Inflammatory macrophage treated with lipopolysaccharide for 1 hour (primary cell): ENCODE measurements at places on chromosomes 3 and 15.
A peak's percentile ranks its signal among the peaks of the same experiment; 100 is the strongest.

DNA sequence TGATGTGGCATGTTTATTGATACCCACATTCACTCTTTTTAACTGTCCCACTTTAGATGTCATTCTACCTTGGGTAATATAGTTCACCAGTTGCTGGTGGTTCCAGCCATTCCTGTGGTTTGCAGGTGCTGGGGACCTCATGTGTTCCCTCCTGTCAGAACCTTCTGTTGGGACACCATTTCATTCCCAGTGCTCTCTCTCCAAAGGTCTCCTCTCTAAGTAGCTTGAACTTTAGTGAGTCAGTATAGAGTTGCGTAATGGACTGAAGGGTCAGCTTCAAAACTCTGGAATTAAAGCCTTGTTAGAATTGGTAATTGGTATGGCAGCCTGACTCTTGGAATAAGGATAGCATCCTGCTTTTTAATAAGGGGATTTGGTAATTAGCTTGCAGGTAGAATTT is 108.5 kb downstream of the PLCL2 start:
- DNase-seq: no peak

- DNase-seq: no peak
Observed at GRCh38 chr15:26477044-26477443, 295.8 kb downstream of the GABRB3 start.

- DNase-seq: no peak
Observed at GRCh38 chr15:93345981-93346380, 257.0 kb upstream of the RGMA start.

DNA sequence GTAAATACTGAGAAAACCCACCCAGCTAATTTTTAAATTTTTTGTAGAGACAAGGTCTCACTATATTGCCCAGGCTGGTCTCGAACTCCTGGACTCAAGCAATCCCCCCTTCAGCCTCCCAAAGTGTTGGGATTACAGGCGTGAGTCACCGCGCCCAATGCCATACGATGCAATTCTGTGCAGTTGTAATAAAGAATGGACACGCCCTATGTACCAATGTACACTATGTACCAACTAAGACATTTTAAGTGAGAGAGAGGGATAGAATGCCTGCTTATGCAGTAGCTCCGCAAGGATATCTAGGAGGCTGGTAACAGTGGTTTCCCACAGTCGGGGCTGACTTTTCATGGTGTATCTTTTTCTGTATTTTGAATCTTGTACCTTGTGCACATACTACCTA is 14.6 kb downstream of the ZNF710 start:
- no peak for DNase-seq

GRCh38 chr15:72852273-72852672 is 68.7 kb upstream of the ADPGK start:
- no peak for DNase-seq

- no peak for DNase-seq
Observed at GRCh38 chr3:126100269-126100633, 16.3 kb upstream of the SLC41A3 start.

GRCh38 chr3:123054931-123055330 is 11.9 kb upstream of the PDIA5 start:
- DNase-seq: no peak

- DNase-seq: no peak
Observed at GRCh38 chr15:89543389-89543788, 31.9 kb upstream of the TICRR start.

DNA sequence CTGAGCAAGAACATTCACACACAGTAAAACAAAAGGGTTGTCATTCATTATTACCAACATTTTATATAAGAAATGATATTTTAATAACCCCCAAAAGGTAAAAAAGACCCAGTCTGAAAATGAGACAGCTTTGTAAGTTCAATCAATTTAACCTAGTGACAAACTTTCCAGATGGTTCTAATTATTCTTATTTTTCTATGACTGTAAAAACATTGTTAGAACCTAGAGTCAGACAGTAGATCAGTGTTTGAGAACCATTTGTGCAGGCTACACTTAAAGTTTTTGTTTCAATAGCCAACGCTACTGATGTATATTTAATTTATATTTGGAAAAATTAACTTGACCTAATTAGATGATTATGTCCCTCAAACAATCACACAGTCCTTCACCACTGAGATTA is 708.4 kb upstream of the CBLB start:
- DNase-seq: no peak

- peak; percentile 90 for DNase-seq
Observed at GRCh38 chr3:196055683-196056270, 26.1 kb downstream of the TFRC start.

- DNase-seq: no peak
Observed at GRCh38 chr3:189121092-189121491, 50.7 kb upstream of the TPRG1 start.

DNA sequence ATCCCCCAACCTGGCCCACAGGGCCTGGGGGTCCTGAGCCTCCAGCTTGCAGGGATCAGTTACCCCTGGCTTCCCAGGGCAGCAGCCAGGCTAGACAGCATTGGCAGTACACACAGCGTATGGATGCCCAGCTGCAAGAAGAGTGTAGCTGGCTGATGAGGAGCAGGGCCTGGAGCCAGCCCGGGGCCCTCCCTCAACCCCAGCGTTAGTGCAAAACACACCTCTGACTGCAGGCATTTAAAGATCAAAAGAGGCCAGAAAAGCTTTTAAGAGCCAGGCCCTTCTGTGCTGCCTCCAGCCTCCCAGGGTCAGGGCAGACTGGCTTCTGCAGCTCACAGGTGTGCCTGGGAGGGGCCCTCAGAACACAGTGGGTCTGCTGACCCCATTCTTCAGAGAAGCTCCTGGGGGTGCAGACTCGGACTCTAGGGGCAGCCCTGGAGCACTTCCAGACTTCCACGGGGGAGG is 110.6 kb downstream of the ETFA start:
- DNase-seq: no peak

DNA sequence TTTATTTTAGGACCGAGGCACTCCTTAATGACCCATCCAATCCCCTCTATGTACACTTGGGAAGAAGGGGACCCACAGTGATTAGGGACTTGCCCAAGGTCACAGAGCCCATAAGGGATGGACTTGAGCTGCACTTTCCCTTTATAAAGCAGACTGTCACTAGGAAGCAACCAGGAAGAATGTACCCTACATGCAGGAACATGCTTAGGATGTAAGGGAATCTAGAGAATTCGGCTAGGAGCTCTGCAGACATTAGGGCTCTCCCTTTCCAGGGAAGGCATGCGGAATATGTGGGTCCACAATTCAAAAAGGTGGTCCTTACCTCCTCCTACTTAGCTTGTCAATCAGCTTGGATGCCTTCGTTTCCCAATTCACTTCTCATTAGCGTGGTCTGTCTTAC is 78.7 kb downstream of the TMEM266 start:
- DNase-seq: no peak

DNA sequence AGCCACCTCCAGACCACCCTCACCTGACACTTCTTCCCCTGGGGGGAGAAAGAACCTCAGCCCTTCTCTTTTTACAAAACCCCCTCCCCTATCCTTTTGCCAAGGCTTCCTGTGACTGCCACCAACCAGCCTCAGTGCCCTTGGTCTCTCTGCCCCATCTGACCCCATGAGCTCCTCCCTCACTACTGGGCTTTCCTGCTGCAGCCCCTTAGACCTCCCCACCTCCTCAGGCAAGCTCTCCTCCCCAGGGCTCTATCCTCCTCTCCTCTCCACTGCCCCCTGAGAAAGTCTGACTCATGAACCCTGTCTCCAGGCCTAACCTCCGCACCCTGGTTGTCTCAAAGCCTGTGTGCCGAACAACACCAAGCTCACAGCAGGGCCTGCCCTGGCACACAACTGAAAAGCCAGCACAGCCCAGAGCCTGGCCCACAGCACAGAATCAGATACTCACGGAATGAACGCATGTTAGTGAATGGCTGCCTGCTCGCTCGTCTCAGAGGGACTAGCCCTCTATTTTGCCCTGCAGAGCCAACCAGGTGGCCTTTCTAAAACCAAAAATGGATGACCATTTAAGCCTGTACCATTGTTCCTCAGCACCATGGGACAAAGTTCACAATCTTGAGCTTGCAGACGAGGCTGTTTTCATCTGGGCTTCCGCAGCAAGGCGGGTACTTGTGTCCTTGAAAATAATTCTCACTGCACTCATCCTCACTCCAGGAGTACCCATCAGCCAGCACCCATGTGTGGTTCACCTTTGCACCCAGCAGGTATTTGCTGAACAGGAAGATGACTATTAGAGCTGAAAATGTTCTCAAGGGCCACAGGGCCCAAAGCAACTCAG is 1.7 kb downstream of the CHDH start:
- no peak for DNase-seq

- no peak for DNase-seq
Observed at GRCh38 chr3:172654470-172654869, 56.4 kb downstream of the NCEH1 start.

DNA sequence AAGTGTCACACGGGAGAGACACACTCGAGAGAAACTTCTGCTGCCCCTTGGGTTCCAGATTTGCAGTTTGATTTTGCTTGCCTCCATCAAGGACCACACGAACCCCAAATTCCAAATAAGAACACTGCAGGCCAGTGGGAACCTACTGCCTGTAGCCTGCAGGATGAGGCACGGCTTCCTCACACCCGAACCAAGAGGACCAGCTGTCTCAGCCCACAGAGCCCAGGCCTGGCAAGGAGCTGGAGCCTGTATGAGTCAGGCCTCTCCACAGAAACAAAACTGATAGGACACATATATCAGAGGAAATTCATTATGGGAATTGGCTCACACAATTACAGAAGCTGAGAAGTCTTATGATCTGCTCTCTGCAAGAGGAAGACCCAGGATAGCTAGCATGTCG is 188.1 kb upstream of the NSMCE3 start:
- DNase-seq: no peak

DNA sequence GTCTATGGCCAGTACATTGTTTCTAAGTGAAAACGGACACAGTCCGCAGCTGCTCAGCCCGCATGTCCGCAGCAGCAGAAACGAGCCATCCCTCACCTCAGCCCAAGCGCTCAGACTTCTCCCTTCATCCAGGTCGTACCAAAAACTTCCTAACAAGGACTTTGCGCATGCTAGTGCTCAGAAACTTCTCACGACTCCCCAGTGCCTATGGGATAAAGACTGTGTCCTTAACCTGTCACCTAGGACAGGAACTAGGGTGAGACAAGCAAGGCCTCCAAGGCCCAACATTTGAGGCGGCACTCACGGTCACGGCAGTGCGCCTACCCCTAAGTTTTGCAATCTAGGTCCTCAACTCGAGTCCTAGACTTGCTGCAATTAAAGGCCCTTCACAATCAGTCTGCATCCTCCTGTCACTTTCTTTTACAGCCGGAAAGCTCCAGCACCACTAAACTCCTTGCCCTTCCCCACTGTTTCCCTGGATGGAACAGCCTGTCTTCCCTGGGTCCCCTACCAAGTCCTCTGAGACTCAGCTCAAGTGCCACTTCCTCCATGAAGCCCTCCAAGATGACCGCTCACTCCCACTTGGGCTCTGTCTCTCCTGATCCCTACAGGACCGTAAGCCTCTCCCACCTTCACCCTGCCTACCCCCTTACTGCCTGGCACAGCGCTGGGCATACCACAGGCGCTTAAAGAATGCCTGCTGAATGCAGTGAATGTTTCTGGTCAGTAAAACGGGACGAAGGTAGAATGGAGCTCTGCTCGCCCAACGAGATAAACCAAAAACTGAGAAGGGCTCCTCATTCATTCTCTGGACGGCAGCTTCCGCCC is 1.2 kb downstream of the CLN6 start:
- peak; percentile 16 for DNase-seq

DNA sequence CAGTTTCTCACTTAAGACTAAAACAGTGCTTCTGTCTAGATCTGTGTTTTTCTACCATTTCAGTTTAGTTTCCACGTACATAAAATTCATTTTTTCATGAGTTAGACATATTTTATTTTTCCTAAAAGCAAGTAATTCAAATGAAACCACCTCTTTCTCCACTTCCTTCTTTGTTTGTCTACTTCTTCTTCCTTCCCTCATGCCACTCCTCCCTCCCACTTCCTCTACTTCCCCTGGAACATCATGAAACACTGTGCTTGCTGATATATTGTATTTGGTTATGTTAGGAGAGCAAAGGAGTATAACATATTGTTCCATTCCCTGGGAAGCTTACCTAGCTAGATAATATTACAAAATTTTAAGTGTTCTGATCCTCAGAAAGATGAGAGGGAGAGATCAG is 36.7 kb upstream of the GOLGA8B start:
- peak; percentile 25 for DNase-seq

DNA sequence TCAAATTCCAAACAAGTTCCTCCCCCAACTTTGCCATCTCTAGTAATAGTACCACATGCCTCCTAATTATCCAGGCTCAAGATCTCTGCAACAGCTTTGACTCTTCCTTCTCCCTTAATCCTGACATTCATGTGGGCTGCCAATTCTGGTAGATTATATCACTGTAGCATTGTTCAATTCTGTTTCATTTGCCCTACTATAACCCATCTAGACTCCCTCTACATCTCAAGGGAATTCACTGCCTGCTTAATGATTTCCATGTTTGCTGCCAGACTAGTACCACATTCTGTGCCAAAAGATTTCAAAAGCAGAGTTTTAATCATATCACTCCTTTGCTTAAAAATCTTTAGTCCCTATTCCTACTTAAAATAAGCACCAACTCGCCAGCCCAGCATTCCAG is 34.6 kb upstream of the PPIB start:
- DNase-seq: no peak

DNA sequence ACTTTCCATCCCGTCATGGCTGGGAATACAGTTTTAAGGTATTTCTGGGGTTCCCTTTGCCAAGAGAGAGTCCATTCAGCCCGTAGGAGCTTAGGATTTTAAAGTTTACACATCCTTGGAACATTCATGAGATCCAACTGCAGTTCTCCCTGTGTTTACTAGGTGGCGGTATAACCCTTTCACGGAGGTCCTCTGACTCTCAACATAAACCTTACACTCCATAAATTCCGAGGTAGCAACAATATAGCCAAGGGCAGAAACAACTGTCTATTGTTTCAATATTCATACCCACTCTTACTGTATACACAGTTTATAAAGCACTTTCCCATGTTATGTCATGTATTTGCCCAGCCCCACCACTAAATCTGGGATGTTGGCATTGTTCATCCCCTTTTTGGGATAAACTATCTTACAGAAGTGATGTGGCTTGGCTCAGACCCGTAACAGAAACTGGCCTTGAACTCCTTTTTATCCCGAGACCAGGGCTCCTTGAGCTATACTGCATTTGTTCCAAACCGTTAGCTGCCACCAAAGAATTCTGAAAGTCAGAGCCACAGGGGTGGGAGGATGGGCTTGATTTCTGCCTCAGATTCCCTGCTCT is 69.2 kb upstream of the COL6A5 start:
- peak; percentile 58 for DNase-seq

DNA sequence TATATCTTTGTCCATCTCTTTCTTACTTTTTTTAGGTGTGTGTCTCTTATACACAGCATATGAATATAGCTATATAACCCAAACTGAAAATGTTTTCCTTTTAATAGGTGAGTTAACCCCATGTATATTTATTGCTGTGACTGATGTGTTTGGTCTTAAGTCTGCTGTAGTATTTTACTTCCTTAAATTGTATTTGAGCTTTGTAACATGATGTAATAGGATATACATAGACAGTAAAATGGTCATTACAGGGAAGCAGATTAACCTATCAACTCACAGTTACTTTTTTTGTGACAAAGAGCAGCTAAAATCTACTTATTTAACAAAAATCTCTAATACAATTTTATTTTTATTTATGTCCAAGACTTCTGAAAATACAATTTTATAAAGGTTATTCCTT is 51.8 kb upstream of the CDAN1 start:
- DNase-seq: peak; percentile 31
